ENCODE measurements at places on chromosomes 12 and 14.

DNA sequence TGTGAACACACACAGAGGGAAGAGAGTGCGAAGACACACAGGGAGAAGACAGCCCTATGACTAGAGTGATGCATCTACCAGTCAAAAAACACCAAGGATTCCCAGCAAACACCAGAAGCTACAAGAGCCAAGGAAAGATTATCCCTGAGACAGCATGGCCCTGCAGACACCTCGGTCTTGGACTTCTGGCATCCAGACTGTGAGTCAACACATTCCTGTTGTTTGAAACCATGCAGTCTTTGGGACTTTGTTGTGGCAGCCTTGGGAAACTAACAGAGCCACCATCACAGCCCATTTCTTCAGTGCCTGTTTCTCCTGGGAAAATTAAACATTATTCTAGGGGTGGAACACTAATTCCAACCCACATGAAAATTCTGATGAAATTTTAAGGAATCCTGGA is 220.6 kb downstream of the GXYLT1 start:
- no peak for DNase-seq

DNA sequence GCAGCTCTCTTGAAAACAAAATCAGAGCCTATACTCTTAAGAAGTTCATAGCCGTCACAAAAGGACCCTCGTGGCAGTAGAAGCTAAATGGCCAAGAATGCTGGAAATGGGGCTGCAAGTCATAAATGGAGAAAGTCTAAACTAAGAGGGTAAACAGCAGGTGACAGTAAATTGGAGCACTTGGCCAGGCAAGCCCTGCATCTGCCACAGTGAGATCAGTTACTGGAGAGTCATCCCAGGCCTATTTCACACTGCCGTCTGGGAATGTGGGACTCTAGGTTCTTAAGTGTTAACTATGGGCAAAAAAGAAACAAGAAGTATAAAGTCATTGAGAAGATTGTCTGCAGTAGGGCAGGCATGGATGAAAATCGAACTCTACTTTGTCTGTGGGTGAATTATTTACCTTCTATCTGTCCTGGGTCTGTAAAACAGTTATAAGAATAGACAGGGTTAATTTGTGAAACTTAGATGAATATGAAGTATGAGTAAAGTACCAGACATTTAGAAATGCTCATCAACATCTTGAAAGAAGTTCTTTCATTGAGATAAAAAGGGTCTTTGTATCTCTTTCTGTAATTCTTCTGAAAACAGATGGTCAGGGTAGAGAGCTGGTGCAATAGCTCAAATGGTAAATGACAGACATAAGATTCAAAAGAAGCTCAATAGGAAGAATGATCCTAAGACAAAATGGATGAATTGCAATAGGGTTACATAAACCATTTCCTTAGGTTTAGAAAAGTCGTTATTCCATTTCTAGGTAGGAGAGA is 792.5 kb downstream of the DIO2 start:
- no peak for DNase-seq

DNA sequence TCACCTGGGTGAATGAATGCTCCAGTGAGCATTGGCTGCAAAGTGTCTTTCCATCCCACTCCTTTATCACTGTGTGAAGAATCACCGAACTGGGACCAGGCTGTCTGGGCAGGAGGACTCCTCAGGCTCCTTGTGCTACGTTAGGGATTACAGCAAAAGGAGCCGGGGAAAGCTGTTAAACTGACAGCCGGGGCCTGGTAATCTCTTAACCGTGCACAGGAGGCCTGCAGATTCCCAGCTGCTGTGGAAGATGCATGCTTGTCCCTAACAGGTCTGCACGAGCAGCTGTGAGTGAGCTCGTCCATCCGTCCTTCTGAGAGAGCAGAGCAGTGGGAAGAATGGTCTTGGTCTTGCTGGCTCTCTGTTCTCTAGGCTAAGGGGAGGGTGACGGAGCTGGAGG is 231.5 kb downstream of the AACS start:
- DNase-seq, result no peak

- DNase-seq, result no peak
Measured at GRCh38 chr14:90600619-90601018, 203.8 kb downstream of the CALM1 start.

DNA sequence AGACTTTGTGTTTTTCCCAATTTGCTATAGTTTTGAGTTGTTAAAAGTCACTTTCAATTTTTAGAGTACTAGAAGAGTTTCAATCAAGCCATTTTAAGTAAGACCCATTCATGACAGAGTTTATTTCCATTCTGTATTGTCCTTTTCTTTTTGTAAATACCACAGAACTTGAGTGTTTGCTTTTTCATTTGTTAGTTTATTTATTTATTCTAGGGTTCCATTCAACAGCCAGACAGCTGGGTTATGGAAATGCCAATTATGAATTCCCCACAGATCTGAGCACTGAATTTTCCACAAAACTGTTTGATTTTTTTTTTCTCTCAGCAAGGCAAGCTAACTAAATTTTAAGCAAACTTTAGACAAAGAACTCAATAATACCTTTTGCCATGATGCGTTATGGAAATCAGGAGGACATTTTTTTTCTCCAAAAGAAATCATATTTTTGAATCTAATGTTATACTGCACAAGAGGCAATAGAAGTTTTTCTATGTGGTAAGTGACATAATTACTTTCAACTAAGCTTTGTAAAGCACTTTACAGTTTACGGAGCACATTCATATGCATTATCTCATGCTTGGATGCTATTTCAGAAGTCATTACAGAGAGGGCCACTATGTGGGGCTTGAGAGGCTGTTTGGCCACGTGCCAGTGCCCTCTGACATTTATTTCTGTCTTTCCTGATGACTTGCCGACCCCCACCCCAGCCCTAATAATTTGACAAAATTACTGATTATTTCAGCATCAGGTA is 181.5 kb downstream of the VRK1 start:
- no peak for DNase-seq

DNA sequence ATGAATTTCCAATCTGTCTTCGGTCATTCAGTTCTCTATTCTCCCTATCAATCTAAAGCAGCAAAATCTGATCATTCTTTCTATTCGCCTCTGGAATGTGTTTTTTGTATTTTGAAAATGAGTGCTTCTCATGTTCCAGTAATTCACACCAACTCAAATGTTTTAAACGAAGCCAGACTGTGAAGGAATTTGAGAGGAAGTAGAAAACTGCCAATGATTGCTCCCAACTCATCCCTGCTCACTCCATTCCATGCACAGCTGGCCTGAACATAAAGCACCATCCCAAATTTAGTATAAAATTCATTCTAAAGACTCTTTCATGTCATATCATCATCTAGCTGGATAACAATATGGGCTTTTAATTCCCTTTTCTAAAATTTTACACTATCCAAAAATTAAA is 123.8 kb downstream of the DUSP6 start:
- DNase-seq, result no peak
